Stimulated activated CD4-positive, alpha-beta T cell treated with anti-CD3 and anti-CD28 coated beads, Interleukin-1b, Interleukin-23, amount 100 ng/mL, for 4 hours (primary cell): ENCODE measurements at places on chromosomes 3 and 15.

- DNase-seq, result no peak
These were observed 30.7 kb downstream of the LRTM1 start for GRCh38 chr3:54897028-54897711.

GRCh38 chr15:34160735-34161134 lies 49.2 kb downstream of the KATNBL1 start:
- no peak for DNase-seq

GRCh38 chr15:70490838-70491155 lies 272.6 kb downstream of the UACA start:
- no peak for DNase-seq

DNA sequence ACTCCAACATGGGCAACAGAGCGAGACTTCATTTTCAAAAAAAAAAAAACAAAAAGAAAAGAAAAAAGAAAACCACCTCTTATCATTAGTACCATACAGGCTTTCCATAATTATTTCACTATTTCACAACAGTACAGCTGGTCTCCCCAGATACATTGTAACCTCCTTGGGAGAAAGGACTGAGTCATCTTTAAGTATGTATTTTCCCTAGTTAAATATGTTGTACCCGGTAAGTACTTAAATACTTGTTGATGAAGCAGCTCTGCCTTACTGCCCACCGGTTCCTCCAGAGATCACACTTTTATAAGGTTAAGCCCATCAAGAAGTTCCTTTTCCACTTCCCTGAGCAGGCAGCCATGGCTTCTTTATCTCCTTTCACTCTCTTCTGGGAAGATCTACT lies 789.5 kb upstream of the CFAP20DC start:
- DNase-seq, result no peak

DNA sequence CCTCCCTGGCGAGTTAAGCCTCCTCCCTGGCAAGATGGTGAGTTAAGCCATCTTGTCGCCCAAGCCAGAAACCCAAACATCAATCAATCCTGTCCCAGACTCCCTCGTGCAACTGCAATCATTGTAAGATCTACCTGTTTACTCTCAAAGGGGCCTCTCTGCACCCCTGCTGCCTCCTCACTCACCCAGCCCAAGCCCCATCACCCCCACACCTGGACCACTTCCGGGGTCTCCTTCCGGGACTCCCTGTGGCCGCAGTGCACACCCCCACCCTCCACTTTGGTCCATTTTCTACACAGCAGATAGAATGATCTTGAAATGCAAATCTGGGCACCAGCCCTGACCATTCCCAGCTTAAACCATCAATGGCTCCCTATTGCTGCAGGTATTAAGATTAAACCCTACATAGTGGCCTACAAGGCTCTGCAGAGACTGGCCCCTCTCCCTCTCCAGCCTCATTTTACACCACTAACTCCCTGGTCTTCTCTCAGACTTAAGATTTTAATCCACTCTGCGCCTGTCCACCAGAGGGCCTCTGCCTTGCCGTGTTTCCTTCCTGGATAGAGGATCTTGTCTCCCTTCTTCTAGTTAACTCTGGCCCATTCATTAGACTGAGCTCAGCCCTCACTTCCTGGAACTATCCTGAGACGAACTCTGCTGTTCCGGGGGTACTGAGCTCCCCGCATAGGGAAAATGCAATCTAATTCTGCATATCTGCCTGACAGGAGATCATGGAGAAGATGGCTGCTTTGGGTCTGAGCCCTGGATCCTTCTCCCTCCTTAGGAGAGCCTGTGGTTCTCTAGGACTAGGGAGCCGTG lies 41.9 kb upstream of the SLC6A1 start:
- no peak for DNase-seq

DNA sequence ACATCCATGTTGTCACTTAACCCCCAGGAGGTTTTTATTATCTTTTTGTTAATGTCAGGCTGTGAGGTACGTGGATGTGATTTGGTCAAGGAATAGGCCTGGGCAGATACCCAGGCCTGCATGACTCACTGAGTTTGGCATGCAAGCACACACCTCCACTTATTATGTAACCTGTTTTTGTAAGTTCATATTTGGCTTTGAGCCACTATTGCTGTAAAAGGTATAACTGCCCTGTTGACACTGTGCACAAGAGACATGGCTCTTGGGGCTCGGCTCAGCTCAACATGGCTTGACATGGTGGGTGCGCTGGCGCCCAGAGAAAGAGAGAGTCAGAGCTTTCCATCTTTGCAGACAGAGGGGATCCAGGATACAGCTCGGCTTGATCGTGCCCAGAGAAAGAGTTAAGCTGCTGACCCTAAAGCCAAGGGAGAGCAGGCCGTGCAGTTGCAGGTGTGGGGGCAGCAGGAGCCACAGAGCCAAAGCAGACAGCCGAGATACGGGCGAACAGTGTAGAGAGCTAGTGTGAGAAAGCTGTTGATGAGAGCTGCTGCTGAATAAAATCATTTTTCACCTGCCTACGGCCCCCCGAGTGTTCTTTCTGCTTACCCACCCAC lies 67.9 kb upstream of the UNC13C start:
- no peak for DNase-seq

GRCh38 chr3:153350420-153350819 lies 188.4 kb downstream of the RAP2B start:
- no peak for DNase-seq

DNA sequence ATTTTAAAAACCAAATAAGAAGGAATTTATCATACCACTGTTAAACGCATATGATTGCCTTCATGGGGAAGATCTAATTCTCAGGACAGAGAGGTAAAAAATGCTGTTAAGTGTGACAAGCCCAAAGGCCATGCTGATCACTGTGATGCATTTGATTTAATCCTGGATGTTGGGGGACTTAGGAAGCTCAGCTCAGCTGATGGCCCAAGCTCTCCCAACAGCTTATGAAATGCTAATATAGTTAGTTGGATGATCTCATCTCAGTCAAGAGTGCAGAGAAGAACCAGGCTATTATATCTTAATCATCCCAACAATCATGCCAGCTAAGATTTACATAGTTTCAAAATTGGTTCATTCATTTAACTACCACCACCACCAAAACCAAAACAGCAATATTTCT lies 340.0 kb downstream of the IL20RB start:
- no peak for DNase-seq

DNA sequence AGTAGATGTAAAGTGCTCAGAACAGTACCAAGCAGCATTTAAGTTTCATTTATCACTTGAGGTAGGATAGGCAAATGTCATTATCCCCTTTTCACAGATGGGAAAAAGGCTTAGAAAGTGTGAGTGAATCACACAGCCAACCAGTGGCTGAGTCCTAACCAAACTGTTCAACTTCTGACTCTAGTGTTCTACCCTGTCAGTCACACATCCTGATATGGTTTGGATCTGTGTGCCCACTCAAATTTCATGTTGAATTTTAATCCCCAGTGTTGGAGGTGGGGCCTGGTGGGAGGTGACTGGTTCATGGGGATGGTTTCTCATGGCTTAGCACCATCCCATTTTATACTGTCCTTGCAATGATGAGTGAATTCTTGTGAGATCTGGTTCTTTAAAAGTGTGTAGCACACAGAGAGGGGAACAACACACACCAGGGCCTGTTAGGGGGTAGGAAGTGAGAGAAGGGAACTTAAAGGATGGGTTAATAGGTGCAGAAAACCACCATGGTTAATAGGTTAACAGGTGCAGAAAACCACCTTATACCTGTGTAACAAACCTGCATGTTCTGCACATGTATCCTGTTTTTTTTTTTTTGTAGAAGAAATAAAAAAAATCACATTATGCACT lies 304.7 kb downstream of the SUCLG2 start:
- DNase-seq, result no peak

- no peak for DNase-seq
These were observed 19.8 kb upstream of the GP9 start for GRCh38 chr3:129040579-129041300.

- DNase-seq, result no peak
These were observed 257.8 kb downstream of the CNTN4 start for GRCh38 chr3:2356298-2356950.

- DNase-seq, result no peak
These were observed 29.4 kb upstream of the ARID3B start for GRCh38 chr15:74511583-74511982.

GRCh38 chr3:56189536-56189935 lies 278.7 kb downstream of the ERC2 start:
- DNase-seq, result no peak

DNA sequence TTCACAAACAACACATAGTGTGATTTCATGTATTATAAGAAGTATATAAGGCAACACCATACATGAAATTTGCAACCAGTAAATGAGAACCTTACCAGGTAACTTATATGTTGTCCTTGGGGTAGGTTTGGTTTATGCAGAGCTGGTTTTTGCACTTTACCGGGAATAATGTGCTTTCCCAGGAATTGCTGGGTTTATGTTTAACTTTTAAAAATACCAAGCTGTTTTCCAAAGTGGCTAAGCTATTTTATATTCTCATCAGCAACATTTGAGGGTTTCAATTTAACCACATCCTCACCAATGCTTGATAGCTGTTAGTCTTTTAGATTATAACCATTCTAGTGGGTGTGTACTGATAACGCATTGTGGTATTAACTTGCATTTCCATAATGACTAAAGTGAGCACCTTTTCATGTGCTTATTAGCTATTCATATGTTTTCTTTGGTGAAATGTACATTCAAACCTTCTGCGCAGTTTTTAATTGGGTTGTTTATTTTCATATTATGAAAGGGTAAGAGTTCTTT lies 71.6 kb downstream of the KY start:
- no peak for DNase-seq

DNA sequence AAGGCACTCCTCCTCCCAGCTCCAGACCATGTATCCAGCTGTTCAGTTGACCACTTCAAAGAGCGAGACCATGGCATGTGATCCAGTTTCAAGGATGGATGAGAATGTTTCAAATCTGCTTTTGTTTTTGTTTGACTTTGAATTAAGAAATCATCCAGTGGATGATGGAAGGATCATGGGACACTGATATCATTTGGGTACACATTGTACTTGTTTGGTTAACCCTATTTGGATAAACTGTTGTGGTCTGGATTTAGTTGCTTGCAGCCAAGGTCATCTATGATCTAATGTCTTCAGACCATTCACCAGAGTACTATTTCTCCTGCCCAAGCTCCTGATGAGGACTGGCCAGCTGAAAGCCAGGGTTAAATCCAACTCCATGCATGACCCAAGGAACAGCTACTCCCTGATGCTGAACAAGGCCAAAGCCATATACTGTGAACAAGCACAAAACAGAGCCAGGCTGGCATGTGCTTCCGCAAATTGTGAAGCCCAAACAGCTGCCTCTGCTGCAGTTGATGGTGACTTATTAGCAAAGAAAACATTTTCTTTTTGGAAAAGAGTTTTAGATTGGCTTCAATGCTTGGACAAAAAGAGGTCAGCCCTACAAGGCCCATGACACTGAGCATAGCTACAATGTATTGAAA lies 5.2 kb upstream of the ADAMTS17 start:
- DNase-seq, result no peak

- DNase-seq, result no peak
These were observed 3.2 kb upstream of the BLOC1S6 start for GRCh38 chr15:45583731-45584639.

DNA sequence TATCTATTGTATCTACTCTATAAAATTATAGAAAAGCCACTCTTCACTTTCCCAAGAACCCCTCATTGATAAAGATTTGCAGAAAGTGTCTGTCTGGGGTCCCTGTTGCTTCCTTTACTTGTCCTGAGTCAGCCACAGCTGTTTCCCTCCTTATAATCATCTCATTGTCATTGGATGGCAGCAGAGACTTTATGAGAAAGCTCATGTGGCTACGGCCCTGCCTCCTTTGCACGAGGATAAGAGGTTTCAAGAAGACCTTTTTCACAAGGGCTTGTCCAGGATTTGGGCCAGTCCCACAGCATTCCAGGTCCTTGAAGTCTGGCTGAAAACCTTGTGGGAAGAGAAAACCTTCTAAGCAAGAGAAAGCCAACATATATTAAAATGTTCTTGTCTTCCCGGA lies 41.9 kb upstream of the THBS1 start:
- no peak for DNase-seq

DNA sequence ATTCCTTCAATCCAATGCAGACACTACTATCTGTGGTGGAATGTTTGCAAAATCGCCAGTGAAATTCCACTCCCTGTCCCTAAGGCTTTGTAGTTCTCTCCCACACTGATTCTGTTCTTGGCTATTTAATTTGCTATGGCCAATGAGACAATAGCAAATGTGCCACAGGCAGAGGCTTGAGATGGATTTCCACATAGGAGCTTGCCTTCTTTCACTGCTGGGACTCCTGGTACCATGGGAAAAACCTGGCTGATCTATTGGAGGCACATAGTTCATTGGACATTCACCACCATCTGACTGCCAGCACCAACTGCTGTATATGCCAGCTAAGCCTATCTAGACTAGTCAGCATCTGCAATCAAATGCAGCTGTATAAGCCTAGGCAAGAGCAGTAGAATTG lies 103.8 kb downstream of the NR1D2 start:
- no peak for DNase-seq

- no peak for DNase-seq
These were observed 41.4 kb upstream of the IL12A start for GRCh38 chr3:159947220-159947619.

DNA sequence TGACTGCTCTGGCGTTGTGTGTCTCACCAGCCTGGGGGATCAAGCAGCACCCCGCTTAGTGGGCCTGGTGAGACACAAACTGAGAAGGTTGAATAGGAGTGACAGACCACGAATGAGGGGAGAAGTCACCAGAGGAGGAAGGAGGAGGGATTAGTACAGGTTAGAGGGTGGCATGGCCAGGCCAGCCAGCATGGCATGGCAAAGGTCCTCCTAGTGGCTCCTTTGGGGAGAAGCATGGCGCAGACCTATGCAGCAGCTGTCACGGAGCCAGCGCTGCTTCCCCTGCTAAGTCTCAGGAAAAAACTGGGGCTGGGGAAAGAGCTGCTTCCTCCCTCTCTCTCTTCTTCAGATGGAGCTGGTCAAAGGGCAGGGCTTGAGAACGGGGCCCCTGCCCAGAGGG lies 48.6 kb downstream of the ZDHHC3 start:
- DNase-seq, result no peak

GRCh38 chr3:84925571-84925970 lies 33.2 kb upstream of the CADM2 start:
- no peak for DNase-seq

- DNase-seq, result no peak
These were observed 54.6 kb upstream of the EIF1B start for GRCh38 chr3:40254891-40255290.

DNA sequence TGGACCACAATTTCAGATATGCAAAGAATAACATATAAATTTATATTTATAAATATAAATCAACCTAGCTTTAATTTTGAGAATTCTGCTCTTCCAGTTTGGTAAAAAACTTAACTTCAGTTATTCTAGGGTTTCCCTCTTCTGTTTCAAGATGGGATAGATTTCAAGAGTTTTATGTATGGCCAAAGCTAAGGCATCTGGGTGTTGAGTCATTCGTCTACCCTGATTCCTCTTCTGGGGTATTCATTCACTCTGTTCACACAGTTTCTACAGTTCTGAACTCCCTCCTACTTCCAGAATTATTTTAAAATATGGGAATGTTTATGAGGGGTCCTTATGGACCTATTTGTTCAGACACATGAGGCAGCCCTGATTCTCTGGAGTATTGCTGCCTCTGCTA lies 4.2 kb upstream of the FGF7 start:
- no peak for DNase-seq

- peak; percentile 46 for DNase-seq
These were observed 598 bp upstream of the SFMBT1 start for GRCh38 chr3:53046171-53047170.

GRCh38 chr3:13393427-13394360 lies 26.4 kb downstream of the NUP210 start:
- no peak for DNase-seq

- no peak for DNase-seq
These were observed 2.3 kb upstream of the MBNL1 start for GRCh38 chr3:152266221-152266995.
